ENCODE measurements at places on chromosomes 2 and 18.

DNA sequence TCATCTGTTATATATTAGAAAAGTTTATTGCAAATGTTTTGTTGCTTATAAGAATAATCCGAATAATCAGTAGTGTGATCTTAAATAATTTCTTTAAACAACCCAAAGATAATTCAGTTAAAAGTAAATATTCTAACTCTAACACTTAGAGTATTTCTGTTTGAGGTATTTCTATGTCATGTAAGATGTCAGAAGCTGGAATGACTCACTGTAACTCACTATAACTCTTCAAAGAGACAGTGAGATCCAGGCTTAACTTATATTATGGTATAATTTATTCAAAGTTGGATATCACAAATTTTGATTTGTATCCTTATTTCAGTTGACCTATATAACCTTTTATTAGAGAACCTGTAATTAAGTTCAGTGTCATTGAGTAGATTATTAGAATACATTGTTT, 6.9 kb downstream of the MBD5 start:
- DNase-seq = no peak

DNA sequence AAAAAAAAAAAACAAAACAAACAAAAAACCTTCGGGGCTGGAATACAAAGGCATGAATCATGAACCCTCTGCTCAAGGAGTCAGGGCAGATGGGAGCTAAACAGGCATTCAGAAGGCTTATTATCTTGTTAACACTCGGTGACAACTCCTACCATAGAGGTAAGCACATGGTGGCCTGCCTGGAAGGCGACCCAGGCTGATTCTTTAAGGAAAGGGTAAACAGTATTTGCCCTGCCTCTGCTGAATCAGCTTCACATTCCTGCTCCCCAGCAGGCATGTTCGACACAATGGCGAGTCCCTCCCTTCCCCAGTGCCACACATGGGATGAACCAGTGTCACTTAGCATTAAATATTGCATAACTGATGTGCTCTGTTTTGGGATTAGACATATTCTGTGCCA, 191.9 kb downstream of the ARL4C start:
- DNase-seq = no peak

DNA sequence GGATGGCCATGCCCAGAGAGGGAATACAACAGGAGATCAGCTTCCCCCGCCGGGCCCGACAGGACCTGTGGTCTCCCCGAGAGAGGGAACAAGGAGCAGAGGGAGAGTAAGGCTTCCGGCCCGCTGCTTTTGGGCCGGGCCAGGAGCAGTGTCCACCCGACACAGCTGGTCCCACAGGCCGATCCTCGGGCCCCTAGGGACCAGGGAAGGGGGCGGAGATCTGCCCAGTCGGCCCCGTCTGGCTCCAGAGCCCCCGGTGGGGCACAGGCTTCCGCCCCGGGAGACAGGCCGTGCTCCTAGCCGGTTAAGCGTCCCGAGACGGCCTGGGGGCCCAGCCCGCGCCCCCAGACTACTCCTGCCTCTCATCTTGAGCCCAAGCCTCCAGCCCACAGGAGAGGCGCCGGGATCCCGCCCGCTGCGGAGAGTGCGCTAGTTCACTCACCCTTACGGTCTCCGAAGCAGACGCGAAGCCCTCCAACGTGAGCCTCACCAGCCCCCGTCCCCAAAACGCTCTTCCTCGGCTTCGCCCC, at the start of gene MCFD2:
MCFD2 (minus strand) TSS at position 526 of the 530 bp plus-strand sequence. CDS start 6,635 bp downstream, outside the sequence.
- no peak for DNase-seq

DNA sequence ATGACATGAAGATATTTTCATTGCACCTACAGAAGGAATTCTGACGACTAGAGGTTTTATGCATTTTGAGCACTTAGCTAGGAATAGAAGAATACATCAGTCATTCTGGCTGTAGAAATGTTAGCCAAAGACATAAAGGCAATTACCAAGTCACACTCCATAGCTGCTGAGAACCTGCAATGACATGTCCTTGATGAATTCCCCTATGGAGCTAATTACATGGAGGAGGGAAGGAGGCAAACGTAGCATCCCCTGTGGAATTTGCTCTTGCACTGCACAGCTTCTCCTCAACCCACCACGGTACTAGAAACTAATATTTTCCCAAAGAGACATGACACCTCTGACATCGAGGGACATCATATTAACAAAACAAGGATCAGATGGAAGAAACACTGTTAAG, 174.0 kb upstream of the SESTD1 start:
- no peak for DNase-seq

DNA sequence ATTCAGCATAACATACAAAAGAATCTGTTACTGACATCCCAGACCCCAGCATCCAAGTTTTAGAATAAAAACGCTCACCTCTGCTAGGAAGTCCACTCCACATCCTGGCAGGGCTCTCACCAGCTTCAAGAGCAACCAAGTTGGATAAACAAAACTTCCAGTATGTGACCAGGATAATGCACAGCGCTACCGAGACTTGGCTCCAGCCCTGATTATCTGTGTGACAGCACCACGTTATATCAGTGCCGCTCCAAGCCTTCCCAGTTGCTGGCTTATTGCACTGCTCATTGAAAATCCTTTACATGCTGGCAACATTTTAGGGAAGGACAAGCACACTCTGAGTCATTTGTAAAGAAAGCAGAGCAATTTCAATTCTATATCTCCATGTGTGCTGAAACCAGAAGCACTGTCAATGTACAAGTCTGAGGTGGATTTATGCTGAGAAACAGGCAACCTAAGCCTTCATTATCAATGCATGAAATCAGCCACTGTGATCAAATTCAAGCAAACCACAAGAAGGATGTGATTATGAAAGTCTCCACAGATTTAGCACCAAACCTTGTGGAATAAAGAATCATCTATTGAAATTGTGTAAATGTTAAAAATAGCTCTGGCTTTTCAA, 115.7 kb downstream of the ZNF385B start:
- DNase-seq = no peak

DNA sequence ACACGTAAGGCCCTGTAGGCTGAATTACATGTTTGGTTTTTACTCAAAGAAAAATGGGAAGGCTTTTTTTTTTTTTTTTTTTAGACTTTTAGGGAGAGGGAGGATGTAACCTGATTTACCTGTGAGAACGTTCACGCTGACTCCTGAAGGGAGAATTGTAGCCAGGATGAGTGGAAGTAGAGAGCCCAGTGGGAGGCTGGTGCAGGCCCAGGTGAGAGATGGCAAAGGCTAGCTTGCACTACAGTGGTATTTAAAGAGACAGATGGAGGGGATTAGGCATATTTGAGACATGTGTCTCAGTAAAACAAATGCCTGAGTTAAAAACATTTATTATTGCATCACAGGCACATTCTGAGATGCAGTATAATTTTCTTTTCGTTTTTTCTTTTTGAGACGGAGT, 107.9 kb downstream of the CCDC85A start:
- DNase-seq = no peak

GRCh38 chr2:26059542-26059941, 25.7 kb downstream of the RAB10 start:
- DNase-seq = no peak

- no peak for DNase-seq
These were observed 118.9 kb upstream of the ARL4C start for GRCh38 chr2:234615643-234616356.

GRCh38 chr2:218878926-218879761, 1.5 kb upstream of the WNT10A start:
- DNase-seq = peak; percentile 23

DNA sequence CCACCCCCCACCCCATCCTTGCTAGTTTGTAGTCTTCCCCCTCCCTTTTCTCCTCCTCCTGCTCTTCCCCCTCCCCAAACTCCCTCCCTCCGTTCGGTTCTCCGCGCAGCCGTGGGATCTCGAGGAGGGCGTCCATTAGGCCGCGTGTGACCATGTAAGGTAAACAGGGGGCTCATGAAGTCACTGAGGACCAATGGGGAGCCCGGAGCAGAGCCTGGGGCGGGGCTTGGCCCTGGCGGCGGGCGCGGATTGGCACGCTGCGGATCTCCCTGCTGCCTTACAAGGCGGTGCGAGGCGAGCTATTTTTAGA, 246 bp upstream of the KLF7 start:
- DNase-seq = peak; percentile 99

Data from NCI-H2081 (cell line).